ENCODE measurements at places on chromosomes 5 and 9.

- DNase-seq: no peak
Measured at GRCh38 chr5:107671742-107672210, 1.0 kb upstream of the EFNA5 start.

DNA sequence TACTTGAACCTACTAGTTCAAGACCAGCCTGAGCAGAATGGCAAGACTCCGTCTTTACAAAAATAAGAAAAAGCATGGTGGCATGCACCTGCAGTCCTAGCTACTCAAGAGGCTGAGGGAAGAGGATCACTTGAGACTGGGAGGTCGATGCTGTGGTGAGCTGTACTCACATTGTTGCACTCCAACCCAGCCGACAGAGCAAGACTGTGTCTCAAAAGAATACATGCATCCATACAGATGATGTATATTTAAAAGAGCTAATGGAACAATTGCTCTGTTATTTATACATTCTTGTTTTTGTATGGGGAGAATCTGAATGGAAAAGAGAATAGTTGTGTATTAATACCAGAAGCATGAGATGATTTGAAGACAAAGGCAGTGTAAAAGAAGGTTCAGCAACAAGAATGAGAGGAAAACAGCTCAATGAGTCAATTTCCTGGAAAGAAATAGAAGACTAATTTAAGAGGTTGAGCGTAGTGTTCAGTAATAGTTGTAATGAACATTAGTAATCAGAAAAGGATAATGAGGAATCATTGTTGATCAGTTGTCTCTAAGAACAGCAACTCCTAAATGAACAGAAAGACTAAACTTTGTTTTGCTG is 1.9 kb upstream of the LRRC70 start:
- no peak for DNase-seq

DNA sequence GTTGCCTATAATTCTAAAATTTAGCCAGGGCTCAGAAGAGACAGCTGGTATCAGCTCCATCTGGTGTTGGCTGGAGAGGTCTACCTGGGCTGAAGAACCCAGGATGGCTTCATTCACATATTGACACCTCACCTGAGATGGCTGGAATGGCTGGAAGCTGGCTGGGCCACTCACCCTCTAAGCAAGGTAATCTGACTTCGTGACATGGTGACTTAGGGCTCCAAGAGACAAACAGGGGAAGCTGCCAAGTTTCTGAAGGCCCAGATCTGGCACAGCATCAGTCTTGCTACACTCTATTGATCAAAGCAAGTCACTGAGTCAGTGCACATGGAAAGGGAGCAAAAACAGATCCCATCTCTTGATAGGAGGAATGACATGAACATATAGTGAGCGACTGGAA is 102.3 kb downstream of the EPB41L4A start:
- DNase-seq: no peak

GRCh38 chr5:68419081-68419636 is 203.6 kb downstream of the PIK3R1 start:
- no peak for DNase-seq

- DNase-seq: no peak
Measured at GRCh38 chr9:135075234-135076142, 12.0 kb upstream of the OLFM1 start.

- DNase-seq: no peak
Measured at GRCh38 chr5:138960145-138960692, 85.1 kb upstream of the LRRTM2 start.

DNA sequence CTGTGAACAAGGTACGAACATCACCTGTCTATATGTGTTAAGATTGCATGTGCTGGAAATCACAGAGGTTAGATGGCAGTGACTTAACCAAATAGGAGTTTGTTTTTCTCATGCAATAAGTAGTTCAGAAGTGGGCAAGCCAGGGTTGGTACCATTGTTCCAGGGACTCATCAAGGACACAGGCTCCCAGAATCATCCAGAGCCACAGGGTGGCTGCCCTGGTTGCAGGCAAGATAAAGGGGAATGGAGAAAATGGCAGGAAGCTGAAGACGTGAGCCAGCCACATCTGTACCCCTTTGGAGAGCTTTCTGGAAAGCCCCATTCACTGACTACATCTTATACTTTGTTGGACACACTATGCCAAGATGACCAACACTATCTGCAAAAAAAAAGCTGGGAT is 126.0 kb upstream of the IL12B start:
- DNase-seq: no peak

DNA sequence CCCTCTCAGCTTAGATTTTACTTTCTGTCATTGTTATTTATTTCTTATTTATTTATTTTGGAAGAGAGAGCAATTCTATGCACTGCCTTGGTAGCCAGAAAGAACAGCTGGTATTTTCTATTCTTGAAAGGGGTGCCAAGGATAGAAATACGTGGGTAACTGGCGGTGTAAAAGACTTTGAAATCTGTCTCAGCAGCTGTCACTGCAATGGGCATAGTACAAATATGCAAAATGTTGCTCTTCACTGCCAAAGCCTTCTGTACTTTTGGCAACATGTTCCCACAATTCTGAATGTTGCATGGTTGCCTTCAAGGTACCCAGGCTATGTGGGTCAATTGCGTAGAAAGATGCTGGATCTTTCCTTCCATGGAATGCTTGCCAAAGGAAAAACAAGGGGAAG is 230.2 kb upstream of the EDIL3 start:
- DNase-seq: no peak

All from chondrocyte (in vitro differentiated cells).